ENCODE measurements at places on chromosomes 6 and 20.

GRCh38 chr6:9711365-9711764, 703.5 kb downstream of the TFAP2A start:
- no peak for DNase-seq

GRCh38 chr6:6008648-6009421, 2.1 kb upstream of the NRN1 start:
- peak; percentile 83 for DNase-seq

- DNase-seq, result no peak
These were observed 460.5 kb upstream of the ARID1B start for GRCh38 chr6:156316583-156317125.

- DNase-seq, result no peak
These were observed 51.1 kb upstream of the TRDN start for GRCh38 chr6:123687864-123688263.

DNA sequence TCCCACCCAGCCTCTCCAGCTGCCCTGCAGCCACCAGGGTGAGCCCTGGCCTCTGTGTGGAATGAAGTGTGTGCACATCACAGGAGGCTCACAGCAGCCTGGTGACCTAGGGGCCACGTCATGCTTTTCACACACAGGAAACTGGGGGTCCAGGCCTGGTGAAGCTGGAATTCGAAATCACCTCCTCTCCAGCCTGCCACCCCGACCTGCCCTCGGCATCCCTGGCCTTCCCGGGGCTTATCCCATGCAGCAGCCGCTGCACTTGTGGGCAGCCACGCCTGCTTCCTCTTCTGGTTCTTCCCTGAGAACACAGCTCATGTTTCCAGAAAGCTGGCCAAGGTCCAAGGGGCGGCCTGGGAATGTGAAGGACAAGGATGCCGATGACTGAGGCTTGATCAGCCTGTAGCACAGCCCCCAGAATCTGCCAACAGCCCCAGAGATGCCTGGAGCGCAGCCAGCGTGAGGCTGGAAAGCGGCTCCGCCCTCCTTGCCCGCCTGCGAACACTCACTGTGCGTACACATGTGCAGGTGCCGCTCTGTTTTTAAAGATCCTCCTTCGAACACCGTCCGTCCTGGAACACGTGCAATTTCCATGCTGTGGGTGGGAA, 4.2 kb upstream of the NTSR1 start:
- DNase-seq, result no peak

DNA sequence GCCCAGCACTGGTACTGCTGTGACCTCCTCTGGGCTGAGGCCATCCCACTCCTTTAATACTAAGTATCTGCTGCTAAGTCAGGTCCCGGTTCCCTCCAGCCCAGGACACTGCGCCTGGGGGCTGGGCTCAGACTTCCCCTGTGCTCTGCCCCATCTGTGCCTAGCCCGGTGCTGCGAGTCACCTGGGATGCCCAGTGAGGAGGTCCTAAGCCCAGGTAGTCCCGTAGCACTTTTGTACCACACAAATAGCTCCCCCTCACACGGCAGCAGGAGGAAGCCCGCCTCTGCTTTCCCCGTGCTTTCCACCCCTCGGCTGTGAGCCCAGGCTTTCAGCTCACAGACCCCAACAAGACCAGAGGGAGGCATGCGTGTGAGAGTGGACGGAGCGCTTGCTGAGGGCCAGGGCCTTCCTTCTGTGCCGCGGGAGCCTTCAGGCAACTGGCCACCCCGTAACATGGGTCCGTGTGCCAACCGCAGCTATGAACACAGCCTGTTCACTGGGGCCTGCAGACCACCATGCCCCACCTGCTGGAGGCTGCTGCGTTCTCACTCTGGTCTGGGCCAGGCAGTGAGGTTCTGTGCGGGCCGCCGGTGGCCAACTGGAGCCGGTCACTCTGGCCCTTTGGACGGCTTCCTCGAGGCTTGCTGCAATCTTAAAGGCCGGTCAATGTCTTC, 79.9 kb upstream of the MPC1 start:
- DNase-seq, result no peak

Measured in activated CD8-positive, alpha-beta memory T cell treated with anti-CD3 and anti-CD28 coated beads, Interleukin-2, amount 10 ng/mL, durations not matched to agents 7 days and 5 days (primary cell).